CD4-positive, alpha-beta memory T cell (primary cell): ENCODE measurements at places on chromosomes 7 and 10.

DNA sequence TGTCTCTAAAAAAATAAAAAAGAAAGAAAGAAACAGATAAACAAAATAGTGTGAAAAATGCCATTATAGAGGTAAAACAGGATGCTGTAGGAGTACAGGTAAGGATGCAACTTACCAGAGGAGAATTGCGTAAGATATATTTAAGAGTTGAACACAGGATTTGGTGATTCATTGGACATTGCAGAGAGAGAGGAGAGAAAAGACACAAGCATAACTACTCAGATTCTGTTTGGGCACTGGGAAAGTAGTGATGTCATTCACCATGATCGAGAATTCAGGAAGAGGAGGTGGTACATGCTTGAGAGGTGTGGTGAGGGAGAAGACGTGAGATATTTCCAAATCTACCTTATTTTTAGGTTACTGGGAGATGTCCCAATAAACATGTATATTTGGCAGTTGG lies 97.6 kb downstream of the AASS start:
- DNase-seq, result no peak
- no peaks in the 10 kb centered on the region for H3K36me3 ChIP-seq
- H3K27ac ChIP-seq, result no peak overlapping the region

DNA sequence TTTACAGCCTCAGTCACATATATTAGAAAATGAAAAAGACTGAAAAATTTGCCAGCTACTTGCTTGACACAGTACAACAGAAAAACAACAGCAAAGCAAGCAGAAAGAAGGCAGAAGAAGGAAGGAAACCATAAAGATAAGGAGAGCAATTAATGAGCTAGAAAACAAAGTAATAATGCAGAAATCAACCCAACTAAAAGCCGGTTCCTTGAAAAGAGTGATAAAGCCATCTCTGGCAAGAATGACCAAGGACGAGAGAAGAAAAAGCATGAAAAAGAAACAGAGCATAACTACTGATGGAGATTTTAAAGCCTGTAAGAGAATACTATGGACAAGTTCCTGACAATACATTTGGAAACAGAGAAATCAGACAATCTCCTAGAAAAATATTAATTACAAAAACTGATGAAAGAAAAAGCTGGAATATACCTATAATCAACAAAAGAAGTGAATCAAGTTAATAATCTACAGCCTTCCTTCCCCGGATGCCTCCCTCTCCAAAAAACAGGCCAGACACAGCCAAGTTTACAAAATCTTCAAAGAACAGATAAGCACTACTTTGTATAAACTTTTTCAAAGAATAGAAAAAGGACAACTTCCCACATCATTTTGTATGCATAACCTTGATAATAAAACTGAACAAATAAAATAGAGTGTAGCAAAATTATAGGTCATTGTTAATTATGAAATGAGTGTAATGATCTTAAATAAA lies 204.0 kb downstream of the BAMBI start:
- no peak for DNase-seq
- H3K4me3 ChIP-seq, result no peak overlapping the region
- H3K4me1 ChIP-seq, result no peaks in the 10 kb centered on the region
- no peaks in the 10 kb centered on the region for H3K36me3 ChIP-seq

DNA sequence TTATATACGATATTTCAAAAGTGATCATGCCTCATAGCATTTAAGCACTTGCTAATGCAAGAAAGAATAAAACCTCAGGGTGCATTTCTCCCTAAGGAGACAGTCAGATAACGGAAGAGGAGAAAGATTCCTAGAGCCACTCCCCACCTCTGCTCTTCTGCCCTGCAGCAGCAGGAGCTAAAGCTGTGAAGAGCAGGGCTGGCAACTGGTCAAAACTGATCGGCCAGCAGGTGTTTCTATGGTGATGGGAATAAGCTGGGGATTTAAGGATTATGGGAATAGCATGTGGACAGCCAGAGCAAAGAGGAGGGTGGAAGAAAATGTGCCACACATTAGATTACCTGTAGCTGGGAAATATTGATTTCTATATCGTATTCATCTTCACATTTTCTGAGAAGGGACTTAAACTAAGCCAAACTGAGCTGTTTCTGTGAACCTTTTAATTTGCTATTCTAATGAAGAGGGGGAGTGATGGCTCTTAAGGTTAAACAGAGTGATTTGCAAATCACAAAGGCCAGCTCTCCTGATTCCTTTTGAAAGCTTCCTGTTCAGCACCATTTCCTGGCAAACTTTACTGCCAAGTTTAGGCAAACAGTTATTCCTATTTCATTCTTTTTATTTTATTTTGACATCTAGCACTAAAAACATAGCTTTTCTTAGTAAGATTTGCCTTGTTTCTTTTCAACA lies 268.9 kb upstream of the PFKP start:
- no peak for DNase-seq
- H3K4me1 ChIP-seq, result no peaks in the 10 kb centered on the region
- H3K4me3 ChIP-seq, result no peak overlapping the region
- no peak overlapping the region for H3K27ac ChIP-seq

DNA sequence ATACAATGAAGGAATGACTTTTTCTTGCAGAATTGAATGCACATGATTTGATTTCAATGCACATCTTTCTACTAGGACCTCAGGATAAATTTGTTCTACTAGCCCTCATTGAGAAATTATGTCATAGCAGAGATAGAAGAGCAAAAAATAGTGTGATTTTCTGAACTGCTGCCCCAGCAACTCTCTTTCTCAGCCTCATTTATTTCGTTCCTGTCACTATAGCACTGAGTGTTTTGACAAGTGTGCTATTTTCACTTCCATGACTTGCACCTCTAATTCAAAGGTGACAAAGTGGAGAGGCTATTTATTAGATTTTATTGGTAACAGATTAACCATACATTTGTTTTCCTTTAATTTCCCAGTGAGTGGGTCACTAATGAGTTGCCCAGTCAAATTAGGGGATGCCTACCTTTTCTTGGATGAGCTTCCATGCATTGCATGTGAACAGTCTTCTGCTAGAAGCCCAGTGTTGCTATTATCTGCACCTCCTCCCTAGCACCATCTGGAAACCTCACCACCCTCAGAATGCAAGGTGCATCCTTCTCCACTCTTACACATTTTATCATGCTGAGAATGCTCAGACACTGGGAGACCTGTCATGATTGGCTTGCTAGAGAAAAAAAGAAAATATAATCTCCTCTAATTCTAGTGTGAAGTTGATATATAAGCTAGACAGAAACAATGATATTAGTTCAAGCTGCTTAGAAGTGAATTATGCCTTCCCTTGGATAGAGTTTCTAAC lies 119.6 kb upstream of the CTTNBP2 start:
- H3K27ac ChIP-seq, result no peak overlapping the region
- no peak for DNase-seq
- H3K4me1 ChIP-seq, result no peaks in the 10 kb centered on the region
- no peaks in the 10 kb centered on the region for H3K36me3 ChIP-seq
- H3K27me3 ChIP-seq, result no peaks in the 10 kb centered on the region

GRCh38 chr7:90721869-90722431 lies 125.8 kb downstream of the CDK14 start:
- H3K4me1 ChIP-seq, result no peaks in the 10 kb centered on the region
- no peaks in the 10 kb centered on the region for H3K36me3 ChIP-seq
- no peak overlapping the region for H3K4me3 ChIP-seq
- H3K27ac ChIP-seq, result no peak overlapping the region

GRCh38 chr10:126738001-126738400 lies 67.5 kb upstream of the C10orf90 start:
- no peak overlapping the region for H3K4me3 ChIP-seq
- H3K27me3 ChIP-seq, result no peaks in the 10 kb centered on the region
- no peaks in the 10 kb centered on the region for H3K36me3 ChIP-seq
- no peak for DNase-seq

DNA sequence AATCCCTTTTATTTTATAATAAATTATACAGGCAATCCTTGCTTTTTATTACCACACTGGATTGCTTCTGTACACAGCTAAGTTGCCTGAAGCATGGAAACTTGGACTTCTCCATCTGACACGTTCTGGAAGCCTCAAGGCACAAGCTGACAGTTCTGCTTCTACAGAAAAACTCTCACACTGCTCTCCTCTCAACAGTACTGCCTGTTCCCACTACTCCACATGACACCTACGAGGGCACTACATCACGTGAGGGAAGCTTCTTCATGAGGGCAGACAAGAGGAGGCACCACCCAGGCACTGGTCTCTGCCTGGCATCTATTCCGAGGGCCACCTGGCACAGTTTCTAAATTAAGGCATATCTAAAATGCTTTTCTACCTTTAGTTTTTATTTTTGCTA lies 16.8 kb upstream of the FAM133B start:
- no peak overlapping the region for H3K4me3 ChIP-seq
- no peak for DNase-seq
- H3K36me3 ChIP-seq, result no peaks in the 10 kb centered on the region

GRCh38 chr10:91061608-91062007 lies 140.7 kb upstream of the ANKRD1 start:
- no peak for DNase-seq
- no peak overlapping the region for H3K27ac ChIP-seq
- no peaks in the 10 kb centered on the region for H3K27me3 ChIP-seq
- no peaks in the 10 kb centered on the region for H3K4me1 ChIP-seq
- no peak overlapping the region for H3K4me3 ChIP-seq
- H3K36me3 ChIP-seq, result no peaks in the 10 kb centered on the region

DNA sequence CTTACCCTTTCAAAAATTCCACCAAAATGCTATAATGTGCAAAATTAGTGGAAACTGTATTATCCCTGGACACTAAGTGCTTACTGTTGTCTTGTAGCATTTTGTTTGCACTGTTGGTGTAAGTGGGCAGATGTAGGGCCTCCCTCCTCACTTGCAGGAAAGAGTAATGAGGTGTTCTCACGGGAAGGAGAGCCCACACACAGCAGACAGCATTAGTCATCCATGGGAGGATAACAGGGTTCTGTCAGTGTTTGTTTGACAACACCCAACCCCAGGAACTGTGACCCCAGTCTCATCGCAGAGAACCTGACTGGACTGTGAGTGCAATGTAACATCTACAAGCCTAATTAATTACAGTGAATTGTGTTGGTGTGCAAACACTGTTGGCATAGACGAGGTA lies 58.7 kb upstream of the VSTM2A start:
- no peak overlapping the region for H3K4me3 ChIP-seq
- H3K4me1 ChIP-seq, result no peaks in the 10 kb centered on the region
- H3K27me3 ChIP-seq, result no peaks in the 10 kb centered on the region
- H3K27ac ChIP-seq, result no peak overlapping the region
- no peak for DNase-seq

GRCh38 chr10:72687035-72687434 lies 4.9 kb upstream of the MCU start:
- H3K4me1 ChIP-seq, result peaks cover 5% of the 10 kb centered on the region
- no peaks in the 10 kb centered on the region for H3K27me3 ChIP-seq
- no peak overlapping the region for H3K4me3 ChIP-seq
- no peaks in the 10 kb centered on the region for H3K36me3 ChIP-seq

DNA sequence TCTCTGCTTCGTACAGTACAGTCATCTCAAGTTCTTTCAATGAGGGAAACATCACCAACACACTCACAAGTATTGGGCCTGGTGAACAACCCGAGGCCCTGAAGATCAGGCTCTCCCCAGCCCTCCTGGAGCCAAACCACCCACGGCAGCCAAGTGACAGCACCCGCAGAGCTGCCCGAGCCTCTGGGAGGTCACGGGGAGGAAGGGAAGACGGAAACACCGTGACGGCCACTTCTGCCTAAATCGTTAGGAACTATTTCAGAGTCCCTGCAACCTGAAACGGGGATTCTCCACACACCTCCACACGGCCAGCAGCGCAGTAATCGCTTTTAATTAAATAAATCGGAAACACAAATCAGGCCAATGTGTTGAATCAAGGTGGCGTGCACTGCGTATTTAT lies 222.6 kb downstream of the MAD1L1 start:
- H3K27ac ChIP-seq, result no peak overlapping the region
- DNase-seq, result no peak
- H3K27me3 ChIP-seq, result no peaks in the 10 kb centered on the region
- no peak overlapping the region for H3K4me3 ChIP-seq
- no peaks in the 10 kb centered on the region for H3K4me1 ChIP-seq

DNA sequence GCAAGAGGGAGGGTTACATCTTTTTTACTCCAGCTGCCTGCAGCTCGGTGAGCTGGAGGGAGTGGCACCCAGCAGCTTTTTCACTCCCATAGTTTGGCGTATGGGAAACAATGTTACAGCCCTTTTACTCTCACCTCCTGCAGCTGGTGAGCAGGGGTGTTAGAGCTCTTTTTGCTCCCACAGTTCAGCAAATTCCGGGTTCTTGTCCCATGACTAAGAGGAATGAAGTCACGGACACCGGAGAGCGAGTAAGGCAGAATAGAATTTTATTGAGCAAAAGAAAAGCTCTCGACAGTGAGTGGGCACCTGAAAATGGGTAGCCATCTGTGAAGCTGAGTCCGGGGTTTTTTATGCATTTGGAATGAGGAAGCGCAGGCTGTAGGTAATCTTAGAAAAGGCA lies 446.6 kb downstream of the GFRA1 start:
- no peak overlapping the region for H3K27ac ChIP-seq
- no peaks in the 10 kb centered on the region for H3K36me3 ChIP-seq
- H3K4me1 ChIP-seq, result no peaks in the 10 kb centered on the region
- no peaks in the 10 kb centered on the region for H3K27me3 ChIP-seq
- no peak overlapping the region for H3K4me3 ChIP-seq
- DNase-seq, result no peak

GRCh38 chr7:26292768-26293560 lies 1.3 kb downstream of the SNX10 start:
- H3K4me1 ChIP-seq, result peaks cover 32% of the 10 kb centered on the region
- peak overlapping the region; percentile 61 for H3K4me3 ChIP-seq
- DNase-seq, result no peak
- H3K27ac ChIP-seq, result peak overlapping the region; percentile 57
